Activated naive CD8-positive, alpha-beta T cell treated with anti-CD3 and anti-CD28 coated beads, Interleukin-2, amount 50 U/mL, for 16 hours (primary cell): ENCODE measurements at places on chromosomes 5 and 9.

GRCh38 chr5:67259548-67260215 lies 63.1 kb upstream of the CD180 start:
- DNase-seq: no peak

- DNase-seq: no peak
Observed at GRCh38 chr5:156354571-156354970, 27.6 kb downstream of the SGCD start.

- no peak for DNase-seq
Observed at GRCh38 chr5:136236479-136237083, 43.6 kb upstream of the SMIM32 start.

GRCh38 chr5:107560377-107560776 lies 110.4 kb downstream of the EFNA5 start:
- DNase-seq: no peak

DNA sequence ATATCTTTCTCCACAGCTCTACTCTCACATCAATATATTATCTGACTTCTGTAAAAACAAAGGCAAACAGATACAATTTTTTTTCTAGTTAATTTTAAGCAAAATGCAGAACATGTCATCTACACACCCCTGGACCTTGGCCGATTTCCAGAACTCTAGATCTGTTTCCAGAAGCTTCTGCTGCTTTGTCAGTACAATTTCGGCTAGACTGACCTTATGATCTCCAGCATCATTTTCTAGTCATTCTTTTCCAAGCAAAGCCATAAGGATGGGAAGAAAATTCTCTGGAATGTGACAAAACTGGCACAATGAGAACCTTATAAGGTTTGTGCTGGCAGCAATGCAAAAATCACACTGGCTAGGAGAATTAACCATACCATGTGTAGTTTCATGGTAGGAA lies 132.8 kb upstream of the MPDZ start:
- no peak for DNase-seq

DNA sequence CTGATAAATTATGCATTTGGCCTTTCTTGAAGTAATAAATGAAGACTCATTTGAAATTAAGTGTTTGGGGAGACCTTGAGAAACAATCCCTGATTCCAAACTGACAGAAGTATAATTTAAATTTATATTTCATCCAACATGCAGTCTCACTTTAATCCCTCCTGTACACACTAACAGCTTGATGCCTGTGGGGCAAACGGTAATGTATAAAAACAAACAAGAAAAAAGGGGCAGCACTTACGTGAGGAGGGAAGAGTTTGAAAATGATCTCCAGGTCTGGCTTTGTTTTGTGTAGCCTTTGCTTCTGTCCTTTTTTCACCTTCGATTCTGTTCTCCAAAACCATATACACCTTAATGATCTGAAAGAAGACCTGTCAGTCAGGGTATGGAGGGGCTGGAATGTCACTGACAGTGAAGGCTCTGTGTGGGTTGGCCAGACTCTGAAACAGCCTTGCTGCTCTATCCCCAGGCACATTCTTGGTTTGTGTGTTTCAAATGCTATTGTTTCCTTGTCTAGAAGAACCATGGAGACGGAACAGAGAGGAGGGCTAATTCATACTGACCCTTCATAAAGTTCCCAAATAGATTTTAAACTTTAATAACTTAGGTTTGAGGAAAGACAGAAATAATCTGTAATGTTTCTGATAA lies 338.2 kb upstream of the WWC1 start:
- no peak for DNase-seq

DNA sequence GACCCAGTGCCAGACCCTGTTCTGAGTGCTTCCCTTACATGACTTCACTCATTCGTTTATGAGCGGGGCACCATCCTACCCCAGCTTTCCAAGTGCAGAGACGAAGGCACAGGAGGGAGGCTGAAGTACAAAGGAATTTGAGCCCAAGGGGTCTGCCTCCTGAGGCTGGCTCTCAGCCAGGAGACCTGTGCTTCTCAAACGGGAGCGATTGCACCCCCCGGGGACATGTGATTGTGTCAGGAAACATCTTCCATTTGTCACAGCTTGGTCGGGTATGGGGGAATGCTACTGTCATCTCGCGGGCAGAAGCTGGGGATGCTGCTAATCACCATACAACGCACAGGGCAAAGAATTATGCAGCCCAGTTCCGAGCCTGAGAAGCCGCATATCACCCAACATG lies 23.9 kb downstream of the ADCY2 start:
- no peak for DNase-seq

GRCh38 chr9:15307523-15307841 lies 466 bp upstream of the TTC39B start:
- no peak for DNase-seq
